Effector memory CD4-positive, alpha-beta T cell (primary cell): ENCODE measurements at places on chromosomes 6 and 20.

DNA sequence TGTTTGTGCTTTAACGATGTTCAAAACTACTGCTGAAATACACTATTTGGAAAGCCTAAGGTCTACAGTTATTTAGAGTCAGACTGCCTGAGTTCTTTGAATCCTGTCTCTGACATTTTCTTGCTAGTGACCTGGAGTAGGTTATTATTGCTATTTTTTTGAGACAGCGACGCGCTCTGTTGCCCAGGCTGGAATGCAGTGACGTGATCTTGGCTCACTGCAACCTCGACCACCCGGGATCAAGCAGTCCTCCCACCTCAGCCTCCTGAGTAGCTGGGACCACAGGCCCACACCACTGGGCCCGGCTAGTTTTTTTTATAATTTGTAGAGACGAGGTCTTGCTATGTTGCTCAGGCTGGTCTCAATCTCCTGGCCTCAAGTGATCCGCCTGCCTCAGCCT lies 96.6 kb downstream of the TIAM2 start:
- no peak for DNase-seq

DNA sequence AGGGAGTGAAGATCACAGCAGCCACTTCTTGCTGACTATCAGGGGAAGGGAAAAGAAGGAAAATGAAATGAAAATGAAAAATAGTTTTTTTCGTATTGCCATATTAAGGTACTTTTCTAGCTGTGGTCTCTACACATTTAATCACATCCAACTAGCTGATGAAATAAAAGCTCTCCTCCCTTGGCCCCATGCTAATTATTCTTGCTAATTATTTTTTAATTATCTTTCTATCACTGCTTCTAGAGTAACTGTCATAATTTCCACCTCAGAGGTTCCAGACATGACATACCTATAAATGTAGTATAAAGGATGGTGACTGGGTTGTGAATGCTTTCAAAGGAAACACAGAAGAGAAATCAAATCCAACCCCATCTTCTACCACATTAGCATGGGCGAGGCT lies 334.1 kb upstream of the MAN1A1 start:
- DNase-seq = no peak

DNA sequence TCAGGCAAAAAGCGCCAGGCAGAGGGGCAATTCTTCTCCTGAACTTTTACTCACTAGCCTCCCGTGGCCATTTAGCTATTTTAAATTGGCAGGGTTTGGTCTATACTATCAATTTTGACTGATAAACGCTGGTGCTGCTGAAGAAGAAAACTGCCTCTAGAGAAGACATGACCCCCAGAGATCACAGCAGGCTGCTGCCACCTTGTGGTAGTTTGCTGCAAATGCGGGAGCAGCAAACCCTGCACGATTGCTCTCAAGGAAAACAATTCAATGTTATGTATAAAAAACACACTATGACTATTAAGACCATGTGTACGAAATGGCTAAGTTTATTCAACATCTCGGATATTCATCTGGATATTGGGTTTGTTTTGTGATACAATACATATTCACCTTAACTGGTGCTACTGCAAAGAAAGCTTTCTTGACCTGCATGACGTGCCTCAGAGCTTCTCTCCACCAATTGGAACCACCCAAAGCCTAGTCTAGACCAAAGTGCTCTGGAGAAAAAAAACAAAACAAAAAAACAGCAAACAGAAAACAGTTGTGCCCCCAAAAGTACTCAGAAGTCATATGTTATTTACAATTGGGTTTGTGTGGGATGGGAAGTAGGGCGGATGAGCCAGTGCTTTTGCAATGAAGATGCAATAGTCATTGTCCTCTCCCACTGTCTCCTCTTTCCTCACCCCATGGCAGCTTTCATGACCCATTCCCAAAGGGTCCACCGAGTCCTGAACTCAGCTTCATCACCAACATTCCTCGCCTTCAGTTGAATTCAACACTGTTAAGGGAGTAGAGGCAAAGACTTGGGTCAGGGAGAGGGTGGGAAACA lies 19.6 kb upstream of the IL17F start:
- DNase-seq = peak; percentile 19

- DNase-seq = no peak
Observed at GRCh38 chr6:17417817-17418216, 24.4 kb downstream of the CAP2 start.

- DNase-seq = no peak
Observed at GRCh38 chr6:124530926-124531325, 431.3 kb upstream of the RNF217 start.

- DNase-seq = no peak
Observed at GRCh38 chr6:87473419-87473903, 687 bp downstream of the SLC35A1 start.

- DNase-seq = peak; percentile 3
Observed at GRCh38 chr6:148831064-148831463, 84.2 kb downstream of the UST start.

DNA sequence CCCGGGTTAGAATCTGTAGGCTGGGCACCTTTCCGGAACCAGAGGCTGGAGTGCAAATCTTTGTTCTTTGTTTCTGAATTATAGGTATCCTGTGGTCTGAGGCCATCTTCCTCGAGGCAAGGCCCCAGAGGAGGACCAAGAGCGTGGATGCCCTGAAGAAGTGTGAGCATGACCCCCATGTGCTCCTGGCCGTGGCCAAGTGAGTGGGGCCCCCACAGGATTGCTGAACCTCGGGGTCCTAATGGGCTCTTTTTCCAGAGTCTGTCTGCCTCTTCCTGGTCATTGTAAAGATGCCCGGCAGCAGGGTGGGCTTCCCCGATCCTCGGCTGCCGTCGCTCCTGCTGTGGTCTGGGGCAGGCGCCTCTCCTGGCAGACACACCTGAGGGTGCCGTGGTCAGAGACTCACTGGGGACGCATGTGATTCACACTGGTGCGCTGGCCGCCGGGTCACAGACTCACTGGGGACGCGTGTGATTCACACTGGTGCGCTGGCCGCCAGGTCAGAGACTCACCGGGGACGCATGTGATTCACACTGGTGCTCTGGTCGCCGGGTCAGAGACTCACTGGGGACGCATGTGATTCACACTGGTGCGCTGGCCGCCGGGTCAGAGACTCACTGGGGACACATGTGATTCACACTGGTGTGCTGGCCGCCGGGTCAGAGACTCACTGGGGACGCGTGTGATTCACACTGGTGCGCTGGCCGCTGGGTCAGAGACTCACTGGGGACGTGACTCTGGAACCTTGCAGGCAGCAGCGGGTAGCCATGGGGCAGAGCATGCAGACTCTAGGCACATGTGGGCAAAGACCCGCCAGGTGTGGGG lies 6.5 kb upstream of the C20orf204 start:
- no peak for DNase-seq

DNA sequence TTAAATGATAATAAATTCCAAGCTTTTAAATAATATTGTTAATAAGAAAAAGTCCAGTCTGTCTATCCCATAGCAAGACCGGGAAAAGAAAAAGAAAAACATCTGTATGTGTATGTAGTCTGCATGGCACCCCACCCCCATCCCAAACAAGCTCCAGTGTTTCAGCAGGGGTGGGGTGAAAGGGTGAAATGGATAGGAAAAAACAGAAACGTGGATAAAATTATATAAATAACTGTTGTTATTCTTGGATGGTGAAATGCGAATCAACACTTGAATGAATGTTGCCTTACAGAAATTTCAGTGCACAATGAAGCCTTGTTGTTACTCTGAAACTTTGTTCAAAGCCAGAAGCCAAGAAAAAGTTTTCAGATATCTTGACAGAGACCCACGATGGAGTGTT lies 31.4 kb downstream of the HAO1 start:
- DNase-seq = no peak

DNA sequence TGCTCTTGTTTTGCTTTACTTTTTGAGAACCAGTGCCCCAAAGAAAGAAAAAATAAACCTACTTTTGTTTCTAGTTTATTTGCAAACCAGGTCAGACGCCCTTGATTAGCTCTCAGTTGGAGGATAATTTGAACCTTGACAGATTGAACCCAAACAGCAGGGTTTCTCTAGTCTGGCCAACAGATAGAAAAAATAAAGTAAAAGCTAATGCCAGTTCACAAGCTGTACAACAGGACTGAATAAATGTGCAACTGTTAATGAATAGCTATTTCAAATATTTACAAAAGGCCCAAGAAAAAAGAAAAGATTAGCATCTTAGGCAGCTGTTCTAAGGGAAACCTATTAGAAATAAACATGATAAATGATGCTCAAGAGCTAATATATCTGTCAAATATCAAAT lies 331.8 kb downstream of the CDKAL1 start:
- DNase-seq = no peak

DNA sequence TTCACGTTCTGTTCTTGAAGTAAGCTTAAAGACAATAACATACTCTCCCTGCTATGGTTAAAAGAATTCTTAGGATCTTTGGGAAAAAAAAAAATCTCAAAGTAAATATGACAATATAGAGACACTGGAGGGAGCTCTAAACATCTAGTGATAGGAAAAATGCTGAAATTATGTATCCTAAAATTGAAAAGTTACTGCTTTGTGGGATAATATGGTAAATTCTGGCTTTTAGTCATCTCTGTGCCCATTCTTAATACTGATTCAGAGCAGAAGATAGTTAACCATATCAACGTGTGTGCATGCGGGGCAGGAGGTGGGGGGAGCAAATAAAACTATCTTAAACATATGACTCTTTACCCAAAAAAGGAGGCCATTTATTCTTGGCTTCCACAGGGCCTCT lies 165.4 kb downstream of the GMPR start:
- no peak for DNase-seq

- no peak for DNase-seq
Observed at GRCh38 chr6:167091805-167092107, 31.1 kb upstream of the CCR6 start.

- DNase-seq = no peak
Observed at GRCh38 chr6:5412663-5413062, 151.3 kb downstream of the FARS2 start.

GRCh38 chr20:37179683-37180524 lies 556 bp upstream of the MROH8 start:
- DNase-seq = no peak

DNA sequence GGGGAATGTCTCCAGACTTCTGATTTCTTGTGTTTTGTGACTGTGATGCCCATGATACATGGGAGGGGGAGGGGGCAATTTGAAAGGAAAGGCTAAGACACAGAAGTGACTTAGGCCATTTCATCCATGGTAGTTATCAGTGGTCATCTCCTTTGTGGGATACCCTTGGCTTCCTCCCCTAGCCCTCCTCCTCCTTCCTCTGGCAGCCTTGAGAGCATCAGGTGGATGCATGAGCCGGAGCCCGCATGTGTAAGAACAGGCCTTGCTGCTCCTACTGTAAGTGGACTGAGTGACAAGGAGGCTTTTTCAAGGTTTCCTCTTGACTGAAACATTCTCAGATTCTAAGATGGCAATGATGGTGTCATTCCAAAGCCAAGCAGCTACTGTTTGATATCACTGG lies 874 bp downstream of the CD83 start:
- DNase-seq = no peak

- DNase-seq = no peak
Observed at GRCh38 chr6:15244620-15245360, 1.1 kb upstream of the JARID2 start.

DNA sequence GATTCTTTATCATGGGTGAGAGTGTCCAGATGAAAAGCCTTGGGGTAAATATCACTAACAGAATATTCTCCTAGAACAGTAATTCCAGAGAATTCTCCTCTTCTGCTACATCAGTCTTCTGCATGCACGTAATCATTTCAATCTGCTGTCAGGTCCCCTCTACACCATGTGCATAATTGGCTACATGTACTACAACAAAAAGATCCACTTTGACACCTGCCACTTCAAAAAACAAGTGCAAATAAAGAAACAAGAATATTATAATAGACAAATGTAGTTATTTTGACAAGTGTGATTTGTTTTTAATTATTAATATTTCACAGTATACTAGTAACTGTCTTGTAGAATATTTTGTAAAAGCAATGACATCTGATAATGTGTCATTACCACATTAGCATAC lies 154.2 kb downstream of the SAMD5 start:
- DNase-seq = no peak

- no peak for DNase-seq
Observed at GRCh38 chr6:16868968-16869367, 107.7 kb upstream of the ATXN1 start.

DNA sequence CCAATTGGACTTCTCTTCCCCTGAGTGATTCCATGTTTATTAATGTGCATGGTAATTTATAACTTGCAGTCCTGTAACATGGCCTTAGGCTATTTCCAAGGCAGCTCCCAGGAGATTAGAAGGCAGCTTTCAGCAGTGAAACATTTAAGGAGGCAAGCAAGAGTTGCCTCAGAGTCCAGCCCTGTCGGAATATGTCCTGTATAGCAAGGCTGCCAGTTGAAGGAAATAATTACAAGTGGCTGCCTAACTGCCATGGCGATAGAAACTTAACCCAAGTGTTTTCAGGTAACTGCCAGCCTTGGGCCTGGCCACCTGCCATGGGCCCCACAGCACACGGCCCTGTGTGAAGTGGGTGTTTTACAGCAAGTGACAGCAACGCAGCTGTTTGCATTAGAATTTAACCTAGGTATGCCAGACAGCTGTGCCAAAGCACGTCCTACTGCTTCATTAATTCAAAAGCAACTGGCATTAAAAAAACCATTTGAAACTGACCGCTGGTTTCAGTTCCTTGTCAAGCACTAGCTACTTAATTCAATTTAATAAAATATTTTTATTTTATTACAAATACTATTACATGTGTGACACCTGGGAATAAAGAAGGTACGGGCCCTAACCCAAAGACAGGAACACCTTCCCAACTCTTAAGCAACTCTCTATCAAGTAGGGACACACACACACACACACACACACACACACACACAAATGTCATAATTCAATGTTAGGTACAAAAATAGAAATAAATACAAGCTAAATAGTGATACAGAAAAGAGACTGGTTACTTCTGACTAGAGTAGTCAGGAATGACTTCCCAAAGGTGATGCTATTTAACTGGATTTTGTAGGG lies 151.8 kb upstream of the HEY2 start:
- no peak for DNase-seq

DNA sequence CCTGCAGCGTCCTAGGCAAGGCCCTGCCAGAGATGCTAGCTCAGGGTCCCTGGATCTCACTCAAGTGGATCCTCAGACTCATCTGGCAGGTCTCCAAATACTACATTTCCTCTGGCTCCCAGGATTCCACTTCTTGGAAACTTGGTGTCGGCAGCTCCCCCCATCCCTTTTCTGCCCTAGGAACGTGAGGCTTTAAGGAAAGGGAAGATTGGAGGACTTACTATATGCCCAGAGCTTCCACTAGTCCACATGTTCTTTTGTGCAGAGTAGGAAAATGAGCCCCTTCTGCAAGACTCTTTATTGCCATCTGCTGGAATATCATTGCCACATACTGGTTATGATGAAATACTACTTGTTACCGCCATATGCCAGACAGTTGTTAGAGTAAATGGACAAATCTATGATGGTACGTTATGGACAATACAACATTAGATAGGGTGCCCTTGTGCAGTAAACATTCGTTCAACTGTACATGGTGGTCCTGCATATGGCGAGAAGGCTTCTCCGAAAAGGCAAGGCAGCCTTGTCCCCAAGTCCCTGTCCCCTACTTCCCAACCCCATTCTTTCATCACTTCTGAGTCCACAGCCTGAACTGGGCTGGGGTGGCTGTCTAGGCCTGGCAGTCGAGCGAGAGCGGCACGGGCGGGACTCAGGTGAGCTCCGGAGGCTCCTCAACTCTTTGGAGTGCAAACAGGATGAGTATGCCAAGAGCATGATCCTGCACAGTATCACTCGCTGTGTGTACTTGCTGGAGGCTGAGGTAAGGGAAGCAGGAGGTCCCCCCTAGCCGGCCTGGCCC lies 780 bp downstream of the ARMC12 start:
- DNase-seq = no peak

GRCh38 chr6:16157492-16157891 lies 28.6 kb downstream of the MYLIP start:
- no peak for DNase-seq
